ENCODE measurements at places on chromosomes 7 and 10. TPM values are rescaled to one million over a fixed set of nuclear protein-coding genes. Genes with fewer than 3 reads are reported as not detected.

SFRP4 gene
- not detected for total RNA-seq

FOXP2 gene
- 4.9 TPM for total RNA-seq

PRSS37 gene
- not detected for total RNA-seq

CFAP58 gene
- 0.44 TPM for total RNA-seq

CLDN4 gene
- total RNA-seq = 0.47 TPM

RNF148 gene
- total RNA-seq = not detected

GNGT1 gene
- total RNA-seq = 0.65 TPM

TMEM176B gene
- 2.2 TPM for total RNA-seq

FZD8 gene
- 3.5 TPM for total RNA-seq

NUDT13 gene
- total RNA-seq = 4.6 TPM

SHH gene
- total RNA-seq = not detected

CRCP gene
- total RNA-seq = 38.0 TPM

Measured in neural crest cell (in vitro differentiated cells).